Endodermal cell (in vitro differentiated cells): ENCODE measurements at places on chromosomes 16 and 17. TPM values are rescaled to one million over a fixed set of nuclear protein-coding genes. Genes with fewer than 3 reads are reported as not detected.

GRCh38 chr16:3027983-3028715 is 4.3 kb downstream of the THOC6 start:
- DNase-seq: peak; percentile 98

DNA sequence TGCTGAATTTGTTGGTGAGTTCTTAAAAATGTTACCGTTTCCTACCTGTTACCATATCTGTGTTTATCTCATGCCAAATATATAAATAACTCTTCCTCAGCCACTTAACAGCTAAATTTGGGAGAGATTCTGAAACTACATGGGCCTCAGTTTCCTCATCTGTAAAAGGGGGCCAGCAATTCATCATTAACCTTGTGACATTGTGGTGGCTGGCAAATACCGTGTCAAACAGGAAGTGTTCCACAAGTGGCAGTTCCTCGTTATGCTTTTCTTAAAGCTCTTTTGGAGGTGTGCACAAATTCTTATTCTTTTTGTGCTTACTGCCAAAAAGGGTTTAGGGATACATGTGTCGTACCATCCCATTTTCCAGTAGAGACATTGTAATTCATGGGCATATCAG is 220.4 kb upstream of the CACNG5 start:
- DNase-seq: no peak

- peak; percentile 93 for DNase-seq
Observed at GRCh38 chr16:87570938-87571867, 31.1 kb upstream of the JPH3 start.

- no peak for DNase-seq
Observed at GRCh38 chr16:57955572-57956188, 15.2 kb downstream of the CNGB1 start.

- DNase-seq: no peak
Observed at GRCh38 chr16:69253870-69254341, 57.2 kb upstream of the VPS4A start.

DNA sequence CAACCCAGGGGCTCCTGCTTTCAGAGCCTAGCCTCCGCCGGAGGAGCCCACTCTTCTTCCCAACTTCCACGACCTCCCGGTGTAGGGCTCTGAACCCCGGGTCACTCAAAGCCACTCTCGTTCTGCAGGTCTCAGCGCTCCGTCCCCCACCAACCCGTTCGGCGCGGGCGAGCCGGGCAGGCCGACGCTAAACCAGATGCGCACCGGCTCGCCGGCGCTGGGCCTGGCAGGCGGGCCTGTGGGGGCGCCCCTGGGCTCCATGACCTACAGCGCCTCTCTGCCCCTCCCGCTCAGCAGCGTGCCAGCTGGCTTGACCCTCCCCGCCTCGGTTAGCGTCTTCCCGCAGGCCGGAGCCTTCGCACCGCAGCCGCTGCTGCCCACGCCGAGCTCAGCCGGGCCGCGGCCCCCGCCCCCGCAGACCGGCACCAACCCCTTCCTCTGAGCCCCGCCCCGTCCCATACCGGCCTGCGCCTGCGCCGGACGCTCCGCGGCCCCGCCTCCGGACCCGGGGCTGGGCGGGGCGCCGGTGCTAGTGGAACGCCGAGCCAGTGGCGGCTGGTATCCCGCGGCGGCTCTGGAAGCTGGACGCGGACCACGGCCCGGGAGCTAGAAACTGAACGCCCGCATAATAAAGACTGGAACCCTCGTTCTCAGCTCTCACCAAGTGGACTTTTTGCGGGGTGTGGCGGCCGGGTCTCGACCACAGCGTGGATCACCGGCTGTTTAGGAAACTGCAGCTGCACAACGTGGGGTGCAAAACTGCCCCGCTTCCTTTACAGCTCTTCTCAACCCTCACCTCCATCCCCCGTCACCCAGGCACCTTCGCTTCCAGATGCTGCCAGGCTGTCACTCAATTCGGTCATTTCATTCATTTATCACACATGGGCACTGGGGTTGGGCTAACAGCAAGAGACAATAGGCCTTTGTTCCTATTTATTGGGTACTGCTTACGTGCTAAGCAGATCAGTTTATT is 5.0 kb upstream of the SPATA20 start:
- DNase-seq: peak; percentile 97

DNA sequence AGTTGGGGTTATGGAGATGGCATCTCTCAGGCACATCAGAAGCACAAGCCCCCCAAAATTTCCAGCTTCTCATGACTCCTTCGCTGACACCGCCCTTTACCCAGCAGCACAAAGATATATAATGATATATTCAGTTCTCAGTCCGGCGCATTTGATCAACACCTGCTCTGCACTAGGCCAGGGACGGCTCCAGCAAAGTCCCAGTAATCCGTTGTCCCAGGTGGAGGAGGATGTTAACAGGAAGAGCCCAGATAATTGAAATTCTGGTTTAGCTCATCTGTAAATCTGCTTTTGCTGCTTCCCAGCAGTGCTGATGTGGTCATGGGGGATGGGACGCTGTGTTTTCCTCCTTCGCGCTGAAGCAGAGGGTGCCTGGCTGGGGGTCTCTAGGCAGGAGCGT is 131.5 kb downstream of the OR1D5 start:
- DNase-seq: no peak

DNA sequence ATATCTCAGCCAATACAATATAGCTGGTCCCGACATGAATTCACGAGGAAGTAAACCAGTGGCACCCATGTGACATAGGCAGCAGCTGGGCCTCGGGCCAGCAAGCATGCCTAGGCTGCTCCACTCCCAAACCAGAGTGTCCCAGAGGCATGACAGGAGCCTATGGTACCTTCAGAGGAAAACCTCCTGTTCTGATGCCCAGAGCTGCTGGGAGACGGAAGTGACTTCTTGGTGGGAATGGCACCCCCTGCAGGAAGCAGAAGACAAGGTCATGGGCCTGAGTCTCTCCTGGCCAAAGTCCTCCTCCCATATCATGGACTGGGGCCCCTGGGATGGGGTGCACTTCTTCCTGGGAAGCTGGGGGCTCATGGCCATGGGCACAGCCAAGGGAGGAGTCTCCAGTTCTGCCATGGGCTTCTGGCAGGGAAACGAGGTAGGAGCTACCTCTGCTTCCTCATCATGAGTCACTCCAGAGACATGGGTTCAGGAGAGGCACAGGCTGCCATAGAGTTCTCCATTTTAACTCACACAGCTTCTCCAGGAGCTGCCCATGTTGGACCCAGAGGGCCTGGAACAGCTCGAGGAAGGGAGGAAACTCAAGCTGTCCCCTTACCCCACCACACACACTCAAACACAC is 13.4 kb downstream of the FBF1 start:
- peak; percentile 90 for DNase-seq

- DNase-seq: peak; percentile 81
Observed at GRCh38 chr16:49854796-49855203, 1.1 kb downstream of the ZNF423 start.

- DNase-seq: no peak
Observed at GRCh38 chr17:31579265-31579664, 187.8 kb downstream of the RAB11FIP4 start.

DNA sequence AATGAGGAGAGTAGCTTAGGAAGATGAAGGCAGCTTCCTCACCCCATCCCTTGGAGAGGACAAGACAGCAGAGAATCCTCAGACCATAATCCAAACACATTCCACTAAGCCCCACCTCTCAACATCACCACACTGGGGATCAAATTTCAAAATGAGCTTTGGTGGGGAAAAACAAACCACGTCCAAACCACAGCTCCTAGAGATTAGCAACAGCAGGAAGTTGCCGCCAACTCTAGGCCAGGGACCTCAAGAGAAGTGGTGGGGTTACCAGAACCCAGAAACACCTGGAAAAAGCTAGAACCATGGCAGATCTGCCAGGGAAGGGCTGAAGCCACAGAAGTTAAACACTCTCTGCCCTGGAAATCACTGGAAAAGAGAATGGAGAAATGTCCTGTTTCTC is 571.6 kb downstream of the HS3ST4 start:
- DNase-seq: no peak

GRCh38 chr16:50632927-50633800 is 47.9 kb downstream of the SNX20 start:
- no peak for DNase-seq

- no peak for DNase-seq
Observed at GRCh38 chr16:2238150-2238837, 2.0 kb downstream of the DNASE1L2 start.

DNA sequence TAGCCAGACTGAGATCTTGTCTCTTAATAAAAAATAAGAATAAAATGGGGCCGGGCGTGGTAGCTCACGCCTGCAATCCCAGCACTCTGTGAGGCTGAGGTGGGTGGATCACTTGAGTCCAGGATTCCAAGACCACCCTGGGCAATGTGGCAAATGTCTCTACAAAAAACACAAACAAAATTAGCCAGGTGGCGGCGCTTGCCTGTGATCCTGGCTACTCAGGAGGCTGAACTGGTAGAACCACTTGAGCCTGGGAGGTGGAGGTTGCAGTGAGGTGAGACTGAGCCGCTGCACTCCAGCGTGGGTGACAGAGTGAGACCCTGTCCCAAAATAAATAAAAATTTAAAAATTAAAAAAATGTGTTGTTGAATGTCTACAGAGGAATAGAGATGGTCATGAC is 2.9 kb upstream of the DEF8 start:
- peak; percentile 69 for DNase-seq

- no peak for DNase-seq
Observed at GRCh38 chr17:51132964-51133319, 12.3 kb upstream of the SPAG9 start.

- no peak for DNase-seq
Observed at GRCh38 chr16:62883509-62883908, 847.3 kb upstream of the CDH8 start.

- no peak for DNase-seq
Observed at GRCh38 chr16:72301523-72302236, 129.7 kb upstream of the PMFBP1 start.

DNA sequence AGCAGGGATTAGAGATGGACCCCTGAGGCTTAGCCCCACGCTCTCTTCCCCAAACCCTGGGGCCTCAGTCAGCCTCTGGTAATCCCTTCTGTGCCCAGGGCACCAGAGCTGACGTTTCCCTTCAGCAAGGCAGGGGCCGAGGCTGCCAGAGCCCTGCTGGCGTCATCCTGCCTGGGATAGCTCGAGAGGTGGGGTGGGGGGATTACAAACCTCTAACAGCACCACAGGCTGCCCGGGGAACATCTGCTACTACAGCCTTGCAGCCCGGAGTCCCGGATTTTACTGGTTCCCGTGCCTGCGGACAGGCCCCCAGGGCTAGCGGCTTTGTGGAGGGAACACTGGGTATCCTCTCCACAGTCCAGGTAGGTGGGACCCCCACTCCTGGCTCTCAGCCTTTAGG is at the start of gene AANAT:
AANAT (plus strand) TSS at position 238 of the 400 bp plus-strand sequence. CDS start 1,144 bp downstream, outside the sequence.
- no peak for DNase-seq

DNA sequence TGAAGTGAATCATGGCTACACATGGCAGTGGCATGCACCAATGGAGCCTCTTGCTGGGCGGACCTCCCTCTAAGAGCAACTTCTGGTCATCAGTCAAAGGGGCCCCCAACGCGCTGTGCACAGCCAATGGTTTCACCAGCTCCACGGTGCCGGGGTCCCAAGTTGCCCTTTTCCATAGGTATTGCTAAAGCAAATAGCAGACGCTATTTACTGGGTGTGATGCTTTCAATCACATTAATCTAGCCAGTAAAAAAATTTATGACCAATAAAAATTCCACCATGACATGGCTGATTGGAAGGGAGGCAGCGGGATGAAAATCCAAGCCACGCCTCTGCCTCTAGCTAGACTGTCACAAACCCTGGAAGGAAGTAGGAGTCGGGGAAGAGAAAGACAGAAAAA is 680.3 kb upstream of the SOX9 start:
- DNase-seq: no peak

DNA sequence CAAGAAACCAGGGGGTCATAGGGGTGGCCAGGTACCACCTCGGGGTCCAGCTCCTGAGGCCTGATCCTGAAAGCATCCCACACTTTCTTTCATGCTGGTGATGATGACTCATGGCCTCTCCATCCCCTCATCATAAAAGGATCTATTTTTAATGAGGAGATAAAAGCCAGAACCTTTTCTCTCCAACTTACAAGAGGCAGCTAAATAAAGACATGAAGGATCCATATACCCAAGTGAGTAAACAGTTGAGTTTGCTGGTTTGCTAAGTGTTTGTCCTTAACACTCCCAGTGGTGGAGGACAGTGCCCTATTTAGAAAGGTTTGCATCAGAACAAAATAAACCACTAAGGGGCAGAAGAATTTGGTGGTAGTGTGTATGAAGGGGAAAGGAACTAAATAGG is 383.8 kb downstream of the GRIN2A start:
- DNase-seq: no peak

- no peak for DNase-seq
Observed at GRCh38 chr17:17201907-17202306, 4.2 kb downstream of the PLD6 start.

- no peak for DNase-seq
Observed at GRCh38 chr17:39357488-39357887, 43.9 kb downstream of the FBXL20 start.

- no peak for DNase-seq
Observed at GRCh38 chr16:78957317-78958100, 643.0 kb downstream of the MAF start.

GRCh38 chr17:17221329-17221728 is 15.2 kb upstream of the PLD6 start:
- no peak for DNase-seq

GRCh38 chr17:75845058-75845711 is 981 bp upstream of the UNC13D start:
- DNase-seq: peak; percentile 98

DNA sequence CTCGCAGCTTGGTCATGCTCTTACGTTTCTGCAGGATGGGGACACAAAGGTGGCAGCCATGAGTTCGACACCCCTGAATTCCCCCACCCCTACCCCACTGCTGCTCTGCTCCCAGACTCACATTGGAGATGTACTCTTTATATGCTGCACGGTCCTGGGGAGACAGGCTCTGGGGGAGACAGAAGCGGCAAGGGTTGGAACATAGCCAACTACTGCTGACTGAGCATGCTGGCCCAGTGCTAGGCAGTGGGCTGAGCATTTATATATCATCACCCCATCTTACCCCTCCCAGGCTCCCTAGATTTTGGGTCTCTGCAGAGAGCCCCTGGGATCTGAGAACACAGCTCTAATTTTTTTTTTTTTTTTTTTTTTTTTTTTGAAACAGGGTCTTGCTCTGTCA is 8.1 kb upstream of the ATXN7L3 start:
- no peak for DNase-seq

GRCh38 chr17:32483451-32484019 is 3.3 kb upstream of the CDK5R1 start:
- peak; percentile 96 for DNase-seq

GRCh38 chr17:4309897-4310296 is 46.1 kb upstream of the ANKFY1 start:
- no peak for DNase-seq

SMTNL2 gene
- 0.46 to 1.2 TPM (median 0.51 TPM) in 3 replicates for total RNA-seq

ATMIN gene
- 30.6 to 53.1 TPM (median 45.7 TPM) in 3 replicates for total RNA-seq

LRRC75A gene
- total RNA-seq: 2.4 and 3.2 TPM in 2 replicates

CCL4L2 gene
- not detected in 3 replicates for total RNA-seq

ENPP7 gene
- not detected in 2 replicates for total RNA-seq

GCGR gene
- 0.52 TPM in 1 of 3 replicates, not detected in the others for total RNA-seq

CLN3 gene
- 23.5 to 30.0 TPM (median 29.9 TPM) in 3 replicates for total RNA-seq

TBX21 gene
- total RNA-seq: not detected in 2 replicates

BRCA1 gene
- 15.6 to 59.0 TPM (median 54.5 TPM) in 3 replicates for total RNA-seq

LAT gene
- 3.0 to 8.1 TPM (median 4.5 TPM) in 3 replicates for total RNA-seq

GSDMA gene
- not detected in 3 replicates for total RNA-seq

CHRNE gene
- 0.71 to 1.2 TPM (median 1.0 TPM) in 3 replicates for total RNA-seq

SPNS2 gene
- 1.2 TPM in 1 of 3 replicates, not detected in the others for total RNA-seq

ASPA gene
- total RNA-seq: not detected in 3 replicates

PRSS22 gene
- 3.9 and 5.0 TPM in 2 replicates for total RNA-seq

DLX4 gene
- total RNA-seq: 1.5 to 1.6 TPM (median 1.5 TPM) in 3 replicates

LGALS9B gene
- not detected in 2 replicates for total RNA-seq
